Hippocampal formation (tissue), 2 donors: ENCODE measurements at places on chromosomes 7 and 10.

- no peak for DNase-seq
These were observed 174.3 kb upstream of the FAM3C start for GRCh38 chr7:121570365-121570764.

DNA sequence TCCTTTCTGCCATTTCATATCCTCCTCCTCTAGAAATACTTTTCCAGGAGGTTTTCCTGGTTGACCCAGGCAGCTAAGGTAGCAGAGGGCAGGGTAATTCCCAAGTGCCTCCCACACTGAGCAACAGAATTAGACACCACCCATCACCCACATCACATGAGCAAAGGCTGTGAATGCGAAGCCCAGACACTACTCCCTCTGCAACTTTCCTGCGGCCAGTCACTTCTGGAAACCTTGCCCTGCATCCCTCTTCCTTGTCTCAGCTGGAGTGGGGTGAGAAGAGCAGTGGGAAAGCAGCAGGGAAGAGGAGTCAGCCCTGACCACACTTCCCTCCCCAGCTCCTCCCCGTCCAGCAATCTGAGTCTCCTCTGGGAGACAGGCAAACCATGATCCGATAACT is 15.2 kb downstream of the TMEM176B start:
- DNase-seq, result no peak

DNA sequence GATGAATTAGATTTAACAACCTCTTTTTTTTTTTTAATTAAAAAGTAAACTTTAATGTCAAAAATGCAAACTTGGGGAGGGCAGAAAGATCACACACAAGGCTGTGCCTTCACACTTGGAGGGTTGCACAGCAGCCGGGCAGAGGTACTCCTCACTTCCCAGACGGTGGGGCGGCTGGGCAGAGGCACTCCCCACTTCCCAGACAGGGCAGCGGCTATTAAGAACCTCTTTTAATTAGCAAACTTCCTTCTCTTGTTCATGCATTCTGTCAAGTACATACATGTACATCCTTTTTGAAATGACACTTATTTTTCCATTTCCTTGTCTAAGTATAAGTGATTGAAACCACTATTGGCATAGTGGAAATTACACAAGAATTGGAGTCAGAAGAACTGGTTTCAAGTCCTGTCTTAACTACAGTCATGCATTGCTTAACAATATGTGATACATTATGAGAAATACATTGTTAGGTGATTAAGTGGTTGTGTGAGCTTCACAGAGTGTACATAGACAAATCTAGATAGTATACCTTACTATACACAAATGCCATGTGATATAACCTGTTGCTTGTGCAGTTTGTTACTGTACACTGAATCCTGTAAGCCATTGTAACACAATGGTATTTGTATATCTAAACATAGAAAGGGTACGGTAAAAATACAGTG is 26.5 kb downstream of the BTRC start:
- DNase-seq, result no peak

DNA sequence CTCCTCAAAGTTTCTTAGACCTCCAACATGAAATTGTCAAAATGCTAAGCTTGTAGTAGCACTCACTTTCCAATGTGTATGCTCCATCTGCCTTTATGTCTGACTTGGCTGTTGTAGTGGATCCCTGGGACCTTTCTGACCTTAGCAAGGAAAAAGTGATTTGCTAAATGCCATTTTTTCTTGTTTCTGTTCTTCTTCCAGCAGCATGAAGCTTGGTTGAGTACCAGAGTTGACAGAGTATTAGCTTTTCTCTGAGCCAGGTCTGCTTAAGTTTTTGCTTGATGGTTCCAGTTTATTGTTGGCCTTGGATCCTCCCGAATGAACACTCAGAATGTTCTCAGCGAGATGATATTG is 168.7 kb downstream of the SND1 start:
- DNase-seq, result no peak
